ENCODE measurements at places on chromosomes 1 and 21.

DNA sequence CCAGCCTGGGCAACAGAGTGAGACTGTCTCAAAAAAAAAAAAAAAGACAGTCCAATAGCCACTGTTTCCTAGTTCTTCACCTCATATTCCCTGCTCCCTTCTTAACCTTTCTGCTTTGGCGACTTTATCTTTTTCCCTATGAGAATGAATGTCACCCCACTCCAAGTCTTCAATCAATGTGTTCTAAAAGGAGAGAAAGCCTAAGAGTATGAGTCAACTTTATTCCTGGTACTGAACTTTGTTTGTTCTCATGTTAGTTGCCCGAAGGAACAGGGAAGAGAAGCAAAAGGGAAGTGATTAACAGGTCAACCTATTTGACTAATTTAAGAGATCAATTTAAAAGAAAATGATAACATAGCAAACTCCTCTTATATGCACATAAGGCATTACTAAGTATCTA lies 39.9 kb upstream of the SLC16A1 start:
- DNase-seq: no peak

DNA sequence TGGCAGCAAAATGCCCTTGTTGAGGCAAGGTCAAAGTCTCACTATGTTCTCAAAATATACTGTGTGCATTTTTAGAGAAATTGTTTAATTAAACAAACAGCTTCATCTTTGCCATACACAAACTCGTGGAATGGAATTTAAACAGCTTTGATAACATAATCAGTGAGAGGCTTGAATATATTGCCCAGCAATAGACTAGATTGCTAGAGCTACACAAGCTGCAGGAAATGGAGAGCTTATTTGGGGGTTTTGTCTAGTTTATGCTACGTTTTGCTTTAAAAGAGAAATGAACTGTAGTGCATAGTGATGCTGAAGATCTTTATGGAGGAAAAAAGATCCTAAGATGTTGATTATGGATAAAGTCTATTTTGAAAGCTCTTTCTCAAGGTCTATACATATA lies 166.8 kb upstream of the HMCN1 start:
- no peak for DNase-seq

GRCh38 chr1:212555426-212555825 lies 53.1 kb upstream of the ATF3 start:
- DNase-seq: no peak

DNA sequence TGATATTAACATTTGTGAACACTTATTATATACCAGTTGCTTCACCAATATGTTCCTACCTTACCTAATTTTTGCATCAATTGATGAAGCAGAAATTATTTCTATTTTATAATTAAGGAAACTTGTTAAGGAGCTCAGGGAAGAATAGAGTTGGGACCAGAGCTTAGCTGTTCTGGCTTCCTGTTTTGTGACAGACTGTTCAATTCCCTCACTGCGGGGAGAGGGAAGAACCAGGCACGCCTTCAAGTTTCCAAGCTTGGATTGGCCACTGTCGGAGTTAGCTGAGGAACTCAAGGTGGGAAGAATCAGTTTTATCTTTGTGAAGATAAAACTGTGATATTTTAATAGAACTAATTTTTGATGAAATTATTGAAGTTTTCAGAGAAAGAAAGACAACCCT lies 142.3 kb upstream of the LMO4 start:
- DNase-seq: no peak

DNA sequence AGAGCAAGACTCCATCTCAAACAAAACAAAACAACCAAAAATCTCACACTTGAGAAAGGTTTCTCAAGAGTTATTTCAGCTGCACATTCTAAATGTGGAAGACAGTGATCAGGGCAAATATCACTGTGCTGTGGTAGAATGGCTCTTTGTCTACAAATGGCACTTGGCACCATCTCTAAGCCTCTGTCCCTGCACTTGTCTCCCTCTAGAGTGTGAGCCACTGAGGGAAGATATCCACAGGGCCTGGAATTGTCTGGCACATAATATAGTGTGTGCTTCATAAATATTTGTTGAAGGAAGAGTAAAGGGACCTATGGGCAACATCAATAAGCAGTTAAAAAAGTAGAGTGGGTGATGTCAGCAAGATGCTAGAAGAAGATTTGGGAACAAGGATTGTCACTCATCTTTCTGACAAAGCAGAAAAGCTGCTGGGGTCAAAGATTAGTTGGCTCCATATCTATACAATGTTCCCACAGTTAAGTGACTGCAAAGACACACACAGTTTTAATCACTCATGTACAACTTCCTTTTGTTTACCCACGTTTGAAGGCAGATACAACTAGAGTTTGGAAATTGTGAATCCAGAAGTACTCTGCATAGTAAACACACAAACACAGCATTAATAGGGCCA lies 19.1 kb downstream of the CD101 start:
- no peak for DNase-seq

DNA sequence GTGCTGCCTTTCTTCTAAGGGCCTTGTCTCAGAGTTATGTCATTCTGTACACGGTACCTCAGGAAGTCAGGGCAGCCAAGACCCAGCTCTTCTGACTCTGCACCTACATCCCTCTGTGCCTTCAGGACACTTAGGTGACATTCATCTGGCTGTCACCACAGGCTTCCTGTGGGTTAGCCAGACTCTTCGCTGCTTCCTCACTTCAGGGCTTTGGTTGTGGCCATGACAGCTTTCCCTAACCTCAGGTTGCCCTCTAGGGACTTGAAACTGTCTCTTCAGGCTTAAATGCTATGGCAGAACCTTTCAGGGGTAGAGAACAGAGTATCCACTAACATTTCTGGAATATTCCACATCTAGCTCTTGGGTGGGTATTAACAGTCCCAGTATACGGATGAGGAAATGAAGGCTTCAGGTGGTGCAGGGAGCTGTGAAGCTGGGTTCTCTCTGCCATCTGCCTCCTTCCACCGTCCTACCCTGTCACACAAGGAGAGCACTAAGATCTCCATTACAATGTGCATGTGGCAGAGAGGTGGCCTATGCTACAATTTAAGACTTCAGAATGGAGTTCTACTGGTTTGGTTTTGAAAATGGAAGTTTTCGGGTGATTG lies 9.9 kb downstream of the TSSK3 start:
- DNase-seq: no peak

DNA sequence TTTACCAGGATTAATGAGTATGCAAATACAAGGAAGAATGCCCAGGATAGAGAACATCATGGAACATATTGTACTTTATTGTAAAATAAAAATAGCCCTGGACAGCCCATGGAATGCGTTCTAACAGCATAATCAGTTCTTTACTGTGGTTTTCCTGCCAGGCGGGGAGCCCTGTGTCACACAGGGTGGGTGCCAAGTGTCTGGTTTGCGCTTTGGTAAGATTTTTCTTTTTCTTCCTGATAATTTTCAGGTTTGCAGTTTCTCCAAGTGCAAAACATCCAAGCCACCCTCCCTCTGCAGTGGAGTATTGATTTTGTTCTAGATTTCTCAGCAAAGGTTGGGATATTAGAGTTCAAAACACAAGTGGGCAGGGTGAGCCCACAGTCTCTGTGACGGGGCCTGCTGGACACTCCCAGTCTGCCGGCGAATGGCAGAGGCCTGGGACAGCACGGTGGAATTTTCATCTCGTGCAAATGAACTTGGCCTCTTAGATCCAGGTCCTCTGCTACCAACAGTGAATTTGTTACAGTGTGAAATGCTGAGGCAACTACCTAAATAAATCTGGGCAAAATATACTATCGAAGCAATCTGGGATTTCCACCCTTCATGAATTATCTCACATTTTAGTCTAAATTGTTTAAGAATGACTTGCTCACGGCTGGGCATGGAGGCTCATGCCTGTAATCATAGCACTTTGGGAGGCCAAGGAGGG lies 15.6 kb upstream of the KCNJ15 start:
- no peak for DNase-seq

DNA sequence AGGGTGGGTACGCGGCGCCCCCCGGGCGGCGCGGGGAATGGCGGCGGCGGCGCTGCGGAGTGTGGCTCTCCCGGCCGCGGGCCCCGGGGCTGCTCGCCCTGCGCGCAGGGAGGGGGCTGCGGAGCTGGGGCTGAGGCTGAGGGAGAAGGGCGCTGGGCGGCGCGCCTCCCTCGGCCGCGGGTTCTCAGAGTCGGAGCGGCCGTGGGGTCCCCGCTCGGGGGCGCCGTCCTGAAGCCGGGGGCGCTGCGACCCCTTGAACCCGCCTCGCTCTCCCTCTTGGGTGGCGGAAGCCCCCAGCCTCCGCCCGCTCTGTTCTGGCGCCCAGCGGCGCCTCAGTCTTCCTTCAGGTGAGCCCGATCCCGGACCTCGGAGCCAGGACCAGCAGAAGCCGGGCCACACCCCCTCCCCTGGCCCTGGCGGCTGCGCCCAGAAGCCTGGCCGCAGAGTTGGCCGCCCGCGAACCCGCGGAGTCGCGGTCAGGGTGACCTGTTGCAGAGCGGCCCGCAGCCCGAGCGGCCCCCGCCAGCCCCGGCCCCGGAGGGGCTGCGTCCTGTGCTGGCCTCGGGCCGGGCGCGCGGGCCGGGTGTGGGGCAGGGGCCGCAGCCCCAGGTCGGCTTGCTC lies 532 bp downstream of the RALGPS2 start:
- DNase-seq: peak; percentile 60

DNA sequence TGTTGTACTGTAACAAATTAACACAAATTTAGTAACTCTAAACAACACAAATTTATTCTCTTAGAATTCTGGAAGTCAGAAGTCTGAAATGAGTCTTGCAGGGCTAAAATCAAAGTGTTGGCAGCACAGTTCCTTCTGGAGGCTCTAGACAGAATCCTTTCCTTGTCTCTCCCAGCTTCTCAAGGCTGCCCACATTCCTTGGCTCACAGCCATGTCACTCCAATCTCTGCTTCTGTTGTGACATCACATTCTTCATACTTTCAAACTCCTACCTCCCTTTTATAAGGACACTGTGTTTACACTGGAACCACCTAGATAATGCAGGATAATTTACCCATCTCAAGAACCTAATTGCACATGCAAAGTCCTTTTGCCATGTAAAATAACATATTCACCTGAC lies 225.0 kb upstream of the PRMT6 start:
- DNase-seq: no peak

DNA sequence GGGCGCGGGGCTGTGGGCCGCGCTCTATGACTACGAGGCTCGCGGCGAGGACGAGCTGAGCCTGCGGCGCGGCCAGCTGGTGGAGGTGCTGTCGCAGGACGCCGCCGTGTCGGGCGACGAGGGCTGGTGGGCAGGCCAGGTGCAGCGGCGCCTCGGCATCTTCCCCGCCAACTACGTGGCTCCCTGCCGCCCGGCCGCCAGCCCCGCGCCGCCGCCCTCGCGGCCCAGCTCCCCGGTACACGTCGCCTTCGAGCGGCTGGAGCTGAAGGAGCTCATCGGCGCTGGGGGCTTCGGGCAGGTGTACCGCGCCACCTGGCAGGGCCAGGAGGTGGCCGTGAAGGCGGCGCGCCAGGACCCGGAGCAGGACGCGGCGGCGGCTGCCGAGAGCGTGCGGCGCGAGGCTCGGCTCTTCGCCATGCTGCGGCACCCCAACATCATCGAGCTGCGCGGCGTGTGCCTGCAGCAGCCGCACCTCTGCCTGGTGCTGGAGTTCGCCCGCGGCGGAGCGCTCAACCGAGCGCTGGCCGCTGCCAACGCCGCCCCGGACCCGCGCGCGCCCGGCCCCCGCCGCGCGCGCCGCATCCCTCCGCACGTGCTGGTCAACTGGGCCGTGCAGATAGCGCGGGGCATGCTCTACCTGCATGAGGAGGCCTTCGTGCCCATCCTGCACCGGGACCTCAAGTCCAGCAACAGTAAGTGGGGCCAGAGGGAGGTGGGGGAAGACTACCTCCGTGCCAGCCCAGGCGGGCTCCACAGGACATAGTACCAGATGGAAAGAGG lies 808 bp downstream of the MAP3K21 start:
- DNase-seq: peak; percentile 22

Data from anterior cingulate cortex (tissue), 58 donors.